H9 (cell line): ENCODE measurements at places on chromosomes 16 and 17. TPM values are rescaled to one million over a fixed set of nuclear protein-coding genes. Genes with fewer than 3 reads are reported as not detected.

The RNF167 gene
- total RNA-seq = 134 and 135 TPM in 2 replicates

DNA sequence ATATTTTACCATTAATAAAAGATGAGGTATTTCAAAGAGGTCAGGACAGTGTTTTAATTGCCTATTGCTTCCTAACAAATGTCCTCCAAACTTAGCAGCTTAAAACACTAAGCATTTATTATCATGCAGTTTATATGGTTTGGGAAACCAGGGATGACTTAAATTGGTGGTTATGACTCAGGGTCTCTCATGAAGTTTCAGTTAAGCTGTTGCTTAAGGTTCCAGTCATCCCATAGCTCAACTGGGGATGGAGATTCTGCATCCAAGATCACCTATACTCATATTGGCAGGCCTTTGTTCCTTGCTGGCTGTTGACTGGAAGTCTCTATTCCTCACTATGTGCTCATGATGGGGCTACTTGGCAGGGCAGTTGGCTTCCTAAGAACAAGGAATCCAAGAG, 1329.9 kb upstream of the GOT2 start:
- DNase-seq = no peak

DNA sequence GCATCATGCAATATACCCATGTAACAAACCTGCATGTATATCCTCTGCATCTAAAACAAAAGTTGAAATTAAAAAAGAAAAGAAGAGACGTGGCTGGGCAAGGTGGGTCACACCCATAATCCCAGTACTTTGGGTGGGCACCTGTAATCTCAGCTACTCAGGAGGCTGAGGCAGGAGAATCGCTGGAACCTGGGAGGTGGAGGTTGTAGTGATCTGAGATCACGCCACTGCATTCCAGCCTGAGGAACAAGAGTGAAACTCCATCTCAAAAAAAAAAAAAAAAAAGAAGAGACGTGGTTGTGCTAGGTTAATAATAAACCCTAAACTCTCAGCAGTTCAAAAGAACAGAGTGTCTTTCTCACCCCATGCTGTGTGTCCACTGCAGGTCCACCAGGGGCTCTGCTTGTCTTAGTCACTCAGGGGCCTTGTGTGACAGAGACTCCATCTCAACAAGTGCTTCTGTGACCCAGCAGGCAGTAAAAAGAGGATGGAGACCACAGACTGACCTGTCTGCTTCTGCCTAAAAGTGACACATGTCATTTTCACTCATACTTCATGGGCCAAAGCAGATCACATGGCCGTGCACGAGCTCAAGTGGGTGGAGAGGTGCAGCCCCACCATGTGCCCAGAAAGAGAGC, 22.3 kb upstream of the N4BP1 start:
- DNase-seq = no peak

- DNase-seq = no peak
Observed at GRCh38 chr17:63113167-63113566, 147.1 kb downstream of the TANC2 start.

DNA sequence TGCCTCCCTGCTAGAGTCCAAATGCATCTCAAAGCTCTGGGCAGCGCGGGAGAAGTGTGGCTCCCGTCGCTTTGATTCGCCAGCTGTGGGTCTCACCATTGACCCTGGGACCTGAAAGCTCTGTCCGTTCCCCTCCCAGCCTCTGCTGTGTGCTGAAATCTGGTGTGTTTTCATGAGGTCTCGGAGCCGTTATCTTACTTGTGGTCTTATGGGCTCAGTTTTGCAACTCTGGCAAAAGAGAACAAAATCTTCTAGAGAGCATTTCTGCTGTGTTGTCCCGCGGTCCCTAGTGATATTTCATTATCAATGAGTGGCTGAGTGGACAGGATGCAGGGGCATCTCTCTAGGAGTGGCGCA, 13.3 kb downstream of the CRISPLD2 start:
- DNase-seq = no peak

- no peak for DNase-seq
Observed at GRCh38 chr16:75264999-75265910, 13.8 kb upstream of the BCAR1 start.

The MAP2K6 gene
- 17.7 and 18.9 TPM in 2 replicates for total RNA-seq

- DNase-seq = no peak
Observed at GRCh38 chr16:12300490-12300889, 324.0 kb downstream of the SNX29 start.

GRCh38 chr17:9499041-9499440, 76.6 kb downstream of the STX8 start:
- no peak for DNase-seq
